Inflammatory macrophage treated with lipopolysaccharide for 4 hours (primary cell): ENCODE measurements at places on chromosomes 1 and 21.

DNA sequence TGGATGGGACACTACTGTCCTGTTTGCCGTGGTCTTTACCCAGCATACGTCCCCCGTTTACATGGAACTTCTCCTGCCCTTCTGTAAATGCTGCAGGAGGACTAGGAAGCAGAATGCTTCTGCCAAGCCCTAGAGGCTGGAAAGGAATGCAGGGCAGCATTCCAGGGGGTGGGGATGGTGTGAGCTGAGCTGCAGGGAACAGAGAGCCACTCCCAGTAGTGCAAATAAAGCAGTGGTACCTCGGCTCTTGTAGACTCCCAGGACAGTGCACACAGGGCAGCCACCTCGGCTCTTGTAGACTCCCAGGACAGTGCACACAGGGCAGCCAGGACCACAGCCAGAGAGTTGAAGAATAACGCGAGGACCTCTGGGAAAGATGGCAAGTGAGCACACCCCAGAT lies 35.4 kb downstream of the PTPRU start:
- no peak for DNase-seq

DNA sequence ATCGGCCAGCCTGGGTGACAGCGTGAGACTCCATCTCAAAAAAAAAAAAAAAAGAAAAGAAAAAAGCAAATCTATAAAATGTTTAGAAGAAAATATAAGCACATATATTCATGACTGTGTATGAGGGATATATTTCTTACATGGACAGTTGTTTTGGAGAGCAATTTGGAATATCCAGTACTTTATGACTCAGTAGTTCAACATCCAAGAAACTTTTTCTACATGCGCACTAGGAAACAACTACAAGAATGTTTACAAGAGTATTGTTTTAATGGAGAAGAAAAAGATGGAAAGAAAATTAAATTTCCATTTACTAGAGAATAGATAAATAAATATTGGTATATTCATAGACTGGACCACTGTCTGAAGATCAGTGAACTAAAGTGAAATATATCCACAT lies 77.5 kb downstream of the MAST2 start:
- DNase-seq = no peak

DNA sequence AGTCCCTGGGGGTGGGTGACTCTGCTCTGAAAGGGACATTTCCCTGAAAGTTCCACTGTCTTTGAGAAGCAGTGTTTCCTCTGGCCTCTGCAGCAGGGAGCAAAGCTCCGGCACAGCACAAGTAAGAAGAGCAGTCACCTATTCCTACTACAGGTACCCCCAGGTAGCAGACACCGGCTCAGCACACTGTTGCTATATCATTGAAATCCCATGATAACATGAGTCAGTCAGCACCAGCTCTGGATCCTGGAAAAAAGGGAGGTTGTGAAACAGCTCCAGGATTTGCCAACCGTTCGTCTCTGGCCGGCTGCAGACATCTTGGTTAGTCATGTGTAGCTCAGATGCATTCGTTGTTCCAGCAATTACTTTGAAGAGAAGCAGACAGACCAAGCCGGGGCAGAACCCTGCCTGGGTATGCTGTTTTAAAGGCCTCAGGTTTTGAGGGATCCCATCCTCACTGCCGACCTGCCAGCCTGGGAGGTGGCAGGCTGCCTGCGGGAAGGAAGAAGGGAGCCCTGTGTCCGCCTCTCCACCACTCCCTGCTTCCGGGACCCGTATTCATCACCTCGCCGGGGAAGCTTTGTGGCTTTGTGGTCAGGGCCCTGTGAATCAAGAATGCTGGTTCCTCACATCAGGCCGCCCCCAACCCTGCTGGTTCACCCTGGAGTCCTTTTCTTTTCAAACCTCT lies 139.2 kb downstream of the CLIC6 start:
- peak; percentile 91 for DNase-seq

- DNase-seq = peak; percentile 55
These were observed 2.4 kb upstream of the PIK3R3 start for GRCh38 chr1:46134660-46135331.

GRCh38 chr1:43766086-43766784 lies 58.9 kb downstream of the ST3GAL3 start:
- DNase-seq = no peak
